ENCODE measurements at places on chromosomes 13 and 19. TPM values are rescaled to one million over a fixed set of nuclear protein-coding genes. Genes with fewer than 3 reads are reported as not detected.

The ZNF850 gene
- 0.99 TPM for polyA plus RNA-seq

The ZIK1 gene
- polyA plus RNA-seq = 8.7 TPM

The CTXN1 gene
- polyA plus RNA-seq = not detected

The ZNF583 gene
- polyA plus RNA-seq = 16.3 TPM

The PDE4C gene
- polyA plus RNA-seq = not detected

- no peak for DNase-seq
These were observed 300.1 kb downstream of the TBC1D4 start for GRCh38 chr13:75181906-75182305.

- DNase-seq = no peak
These were observed 7.3 kb downstream of the RPS16 start for GRCh38 chr19:39428283-39429112.

- peak; percentile 63 for DNase-seq
These were observed 55.0 kb upstream of the EEF1AKMT1 start for GRCh38 chr13:20828539-20829364.

GRCh38 chr19:16836115-16837034, 7.2 kb downstream of the SIN3B start:
- DNase-seq = no peak

DNA sequence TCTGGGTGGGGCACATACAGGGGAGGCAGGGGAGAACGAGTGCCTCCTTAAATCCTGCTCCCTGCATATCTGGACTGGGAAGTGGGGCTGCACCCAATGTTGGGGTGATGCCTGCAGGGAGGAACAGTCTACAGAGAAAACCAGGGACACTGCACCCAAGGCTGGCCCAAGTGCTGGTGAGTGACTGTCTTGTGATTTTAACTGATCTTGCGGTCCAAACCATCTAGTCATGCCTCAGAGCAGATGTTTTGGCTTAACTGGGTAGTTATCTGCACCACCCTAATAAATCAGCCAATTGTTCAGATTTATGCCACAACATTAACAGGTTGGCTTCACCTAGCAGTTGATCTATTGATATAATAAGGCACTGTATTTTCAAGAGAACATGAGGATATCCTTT, 219.2 kb upstream of the IRS2 start:
- DNase-seq = no peak

DNA sequence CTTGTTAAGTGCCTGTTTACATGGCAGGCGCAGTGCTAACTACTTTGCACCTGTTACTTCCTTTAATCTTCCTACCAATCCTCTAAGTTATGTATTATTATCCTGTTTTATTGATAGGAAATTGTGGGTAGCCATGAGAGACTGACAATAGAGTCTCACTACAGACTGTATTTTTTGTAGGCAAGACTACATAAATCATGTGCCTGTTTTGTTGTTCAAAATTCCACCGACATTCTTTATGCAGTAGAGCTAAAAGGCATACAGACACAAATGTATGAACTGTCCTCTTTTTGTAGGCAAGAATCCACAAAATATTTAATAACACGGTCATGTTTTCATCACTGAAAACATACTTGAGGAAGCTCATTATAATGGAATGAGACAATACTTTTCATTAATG, 205.5 kb downstream of the NALCN start:
- DNase-seq = no peak

Measured in naive thymus-derived CD4-positive, alpha-beta T cell (primary cell).